Glutamatergic neuron (in vitro differentiated cells): ENCODE measurements at places on chromosomes 12 and 14. TPM values are rescaled to one million over a fixed set of nuclear protein-coding genes. Genes with fewer than 3 reads are reported as not detected.

The ARHGAP5 gene
- total RNA-seq: 73.8 TPM

The ALX1 gene
- 3.8 TPM for total RNA-seq

The ACOT4 gene
- not detected for total RNA-seq

The PRB3 gene
- not detected for total RNA-seq

The RDH16 gene
- 0.74 TPM for total RNA-seq

The KLRC1 gene
- total RNA-seq: not detected

The AQP5 gene
- total RNA-seq: not detected

GRCh38 chr12:114658002-114658441 lies 26.0 kb downstream of the TBX3 start:
- DNase-seq: no peak

DNA sequence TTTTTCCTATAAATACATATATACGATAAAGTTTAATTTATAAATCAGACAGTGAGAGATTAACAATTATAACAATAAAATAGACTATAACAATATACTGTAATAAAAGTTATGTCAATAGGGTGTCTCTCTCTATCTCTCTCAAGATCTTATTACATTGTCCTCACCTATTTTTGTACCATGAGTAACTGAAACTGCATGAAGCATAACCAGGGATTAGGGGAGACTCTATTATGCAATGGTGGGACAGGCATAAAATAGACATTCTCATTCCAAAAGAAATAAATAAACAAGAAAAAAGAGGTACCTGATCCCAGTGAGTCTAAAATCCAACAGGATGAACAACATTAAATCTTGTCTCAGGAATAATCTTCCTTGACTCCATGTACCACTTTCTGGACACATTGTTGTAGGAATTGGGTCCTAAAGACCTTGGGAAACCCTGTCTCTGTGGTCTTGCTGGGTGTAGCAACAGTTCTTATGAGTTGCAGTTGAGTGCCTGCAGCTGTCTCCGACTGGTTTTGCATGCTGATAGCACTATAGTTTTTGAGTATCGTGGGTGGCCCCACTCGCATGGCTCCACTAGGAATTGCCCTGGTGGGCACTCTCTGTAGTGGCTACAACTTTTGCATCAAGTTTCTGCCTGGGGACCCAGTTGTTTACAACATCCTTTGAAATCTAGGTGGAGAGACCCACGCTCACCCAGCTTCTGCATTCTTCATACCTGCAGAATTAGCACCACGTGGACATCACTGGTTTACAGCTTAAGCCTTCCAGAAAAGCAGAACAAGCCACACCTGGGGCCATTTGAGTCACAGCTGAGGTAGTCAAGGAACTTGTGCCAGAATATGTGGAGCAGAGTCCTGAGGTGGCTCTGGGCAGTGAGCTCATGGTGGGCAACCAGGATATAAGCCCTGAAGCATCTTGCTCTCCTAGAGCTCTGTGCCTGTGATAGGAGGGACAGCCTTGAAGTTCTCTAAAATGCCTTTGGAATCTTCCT lies 204.7 kb downstream of the KITLG start:
- no peak for DNase-seq

GRCh38 chr14:91714805-91715204 lies 17.1 kb downstream of the CATSPERB start:
- no peak for DNase-seq

- no peak for DNase-seq
Observed at GRCh38 chr14:67487937-67488893, at the start of gene TMEM229B. Gene TMEM229B, minus strand, starts transcription at chr14:67488721. Its CDS starts 14,798 bp downstream, at chr14:67473923.

- no peak for DNase-seq
Observed at GRCh38 chr14:48247977-48248376, 572.6 kb upstream of the MDGA2 start.

DNA sequence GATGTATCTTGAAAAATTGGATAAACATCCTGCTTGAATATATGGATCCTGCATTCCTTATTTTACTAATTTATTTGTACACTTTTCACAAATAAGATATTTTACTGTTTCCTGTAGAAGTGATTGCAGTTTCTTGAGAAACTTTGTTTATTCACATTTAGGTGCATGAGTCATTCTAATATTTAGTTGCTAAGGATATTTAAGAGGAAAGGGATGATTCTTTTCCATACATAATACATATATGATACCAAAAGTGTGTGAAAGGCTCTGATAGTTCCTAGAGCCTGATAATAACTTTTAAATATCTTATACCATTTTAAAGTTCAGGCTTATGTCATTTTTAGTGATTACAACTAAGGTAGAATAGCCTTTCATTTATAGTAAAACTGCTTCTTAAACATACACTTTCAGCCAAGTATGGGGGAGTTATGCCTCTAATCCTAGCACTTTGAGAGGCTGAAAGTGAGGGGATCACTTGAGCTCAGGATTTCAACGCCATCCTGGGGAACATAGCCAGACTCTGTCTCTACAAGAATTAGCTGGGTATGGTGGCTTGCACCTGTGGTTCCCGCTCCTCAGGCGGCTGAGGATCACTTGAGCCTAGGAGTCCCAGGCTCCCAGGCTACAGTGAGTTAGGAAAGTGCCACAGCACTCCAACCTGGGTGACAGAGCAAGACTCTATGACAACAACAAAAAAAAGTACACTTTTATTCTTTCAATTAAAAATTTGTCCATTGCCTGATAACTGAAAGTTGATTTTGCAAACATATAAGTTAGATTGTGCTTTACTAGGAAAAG lies 262.6 kb upstream of the LRIG3 start:
- no peak for DNase-seq

DNA sequence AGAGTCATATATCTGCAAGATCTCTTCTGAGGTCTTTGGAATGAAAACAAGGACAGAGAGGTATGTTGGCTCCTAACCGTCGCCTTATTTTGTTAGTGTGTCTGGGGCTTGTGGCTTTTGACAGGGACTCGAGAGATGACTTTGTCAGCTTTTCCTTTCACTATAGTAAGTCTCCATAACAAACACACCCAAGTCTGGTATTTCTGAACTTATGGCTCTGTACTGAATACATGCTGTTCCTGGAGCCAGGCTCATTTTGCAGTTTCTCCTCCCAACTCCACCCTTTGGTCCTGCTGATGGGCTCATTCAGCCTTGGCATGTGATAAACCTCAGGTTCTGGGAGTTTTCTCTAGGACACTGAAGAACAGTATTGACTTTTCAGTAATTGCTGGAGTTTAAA lies 27.7 kb upstream of the TMED10 start:
- no peak for DNase-seq

DNA sequence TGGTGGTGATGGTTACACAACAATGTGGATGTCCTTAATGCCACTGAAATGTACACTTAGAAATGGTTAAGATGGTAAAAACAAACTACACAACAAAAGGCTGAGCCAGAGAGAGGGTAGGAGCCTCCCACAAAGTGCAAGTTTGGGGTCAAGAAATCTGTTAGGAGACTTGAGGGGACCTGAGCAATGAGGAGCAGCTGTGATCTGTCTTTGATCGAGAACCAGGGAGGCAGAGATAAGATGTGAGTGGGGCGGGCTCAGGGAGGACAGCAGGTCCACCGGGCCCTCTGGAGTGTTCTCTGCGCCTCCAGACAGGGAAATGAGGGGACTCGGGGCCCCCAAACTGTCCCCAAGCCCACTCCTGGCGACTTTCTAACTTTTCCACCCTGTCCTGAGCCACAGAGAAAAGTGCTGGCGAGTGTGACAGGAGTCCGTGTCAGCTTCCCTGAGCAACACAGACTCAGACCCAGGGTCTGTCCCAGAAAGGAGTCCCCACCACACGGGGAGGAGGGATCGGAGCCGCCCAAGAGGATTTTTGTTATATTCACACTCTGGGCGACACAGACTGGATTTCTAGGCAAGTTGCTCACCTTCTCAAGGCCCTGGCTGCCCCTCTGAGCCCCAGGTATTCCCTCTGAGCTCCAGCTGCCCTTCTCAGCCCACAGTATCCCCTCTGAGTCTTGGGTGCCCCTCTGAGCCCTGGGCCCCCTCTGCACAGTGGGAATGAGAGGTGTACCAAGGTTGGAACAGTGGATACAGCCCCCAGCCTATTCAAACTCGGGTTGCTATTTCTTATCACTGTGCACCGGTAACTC lies 11.5 kb upstream of the SCARB1 start:
- no peak for DNase-seq

DNA sequence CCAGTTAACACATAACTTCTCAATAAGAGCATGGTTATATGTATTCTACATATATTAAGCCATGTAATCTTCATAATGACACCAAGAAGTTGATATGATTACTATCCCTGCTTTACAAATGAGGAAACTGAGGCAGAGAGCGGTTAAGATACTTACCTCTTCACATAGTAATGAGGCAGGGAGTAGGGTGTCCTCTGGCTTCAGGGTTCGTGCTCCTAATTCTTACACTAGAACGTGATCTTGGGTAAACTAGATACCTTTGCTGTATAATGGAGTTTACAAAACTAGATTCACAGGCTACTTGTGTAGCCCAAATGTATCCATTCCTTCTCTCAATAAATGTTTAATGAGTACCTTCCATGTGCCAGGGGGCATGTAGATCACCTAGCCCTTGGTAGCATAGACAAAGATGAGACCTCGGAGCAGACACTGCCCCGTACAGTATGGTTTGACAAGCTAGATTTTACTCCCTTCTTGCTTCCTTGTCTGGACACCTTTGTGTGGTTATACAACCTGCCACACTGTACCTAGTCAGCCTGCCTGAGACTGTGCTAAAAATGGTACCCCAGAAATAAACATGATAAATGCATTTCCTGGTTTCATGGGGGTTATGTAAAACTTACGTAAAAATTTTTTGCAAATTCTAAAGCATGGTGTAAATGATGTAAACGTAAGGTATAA lies 991.8 kb downstream of the VRK1 start:
- DNase-seq: no peak
